GM19239 (cell line): ENCODE measurements at places on chromosomes 12 and 14.

DNA sequence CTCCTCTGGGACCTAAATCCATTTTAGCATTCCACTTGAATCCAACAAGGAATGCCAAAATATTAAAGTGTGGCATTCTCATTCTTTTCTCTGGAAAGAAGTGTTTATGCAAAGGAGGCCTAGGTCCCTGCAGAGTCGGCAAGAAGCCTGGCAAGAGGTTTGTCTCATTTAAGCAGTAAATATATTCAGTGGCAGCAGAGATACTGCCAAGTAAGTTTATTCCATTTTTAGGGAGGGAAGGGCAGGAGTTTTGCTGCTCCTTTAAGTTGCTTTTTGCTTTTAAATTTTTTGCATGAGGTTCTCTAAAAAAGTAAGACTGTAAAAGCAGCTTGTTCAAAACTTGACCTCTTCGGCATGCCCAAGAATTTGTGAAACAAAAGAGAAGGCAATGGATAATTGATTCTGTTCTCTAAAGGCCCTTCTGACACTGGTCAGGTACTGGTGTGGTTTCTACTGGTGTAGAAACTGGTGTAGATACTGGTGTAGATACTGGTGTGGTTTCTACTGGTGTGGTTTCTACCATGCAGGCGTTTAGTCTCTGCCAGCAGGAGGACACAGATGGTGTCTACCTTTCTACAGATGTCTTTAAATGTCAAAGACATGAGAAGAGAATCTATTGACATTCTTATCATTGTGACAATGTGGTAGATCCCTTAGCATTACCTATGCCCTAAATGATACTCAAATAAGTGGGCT is 107.3 kb downstream of the SAMD4A start:
- peak; percentile 15 for DNase-seq

DNA sequence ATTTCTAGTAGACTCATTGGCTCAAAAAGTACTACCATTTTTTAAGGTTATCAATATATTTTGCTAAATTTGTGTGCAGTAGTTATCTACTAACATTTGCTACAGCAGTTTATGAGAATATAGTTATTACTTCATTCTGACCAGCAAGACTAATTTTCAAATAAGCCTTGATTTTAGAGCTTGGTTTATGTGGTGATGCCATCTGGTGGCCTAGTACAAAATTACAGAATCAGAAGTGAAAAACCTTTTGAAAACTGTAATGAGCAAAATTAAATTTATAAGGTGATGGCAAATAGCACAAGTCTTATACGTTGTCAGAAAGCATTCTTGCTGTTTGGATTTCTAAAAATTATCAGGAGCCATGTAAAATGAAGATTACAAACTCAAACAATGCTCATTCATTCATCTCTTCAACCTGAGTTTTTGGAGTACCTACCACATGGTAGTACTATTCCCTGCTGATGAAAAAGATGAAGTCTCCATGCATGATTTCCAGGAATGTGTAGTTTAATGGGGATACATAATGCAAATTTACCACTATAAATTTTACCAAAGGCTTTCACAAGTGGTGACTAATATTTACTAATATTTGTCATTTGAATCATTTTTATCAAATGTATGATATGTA is 51.0 kb downstream of the MAGOHB start:
- no peak for DNase-seq

GRCh38 chr14:65958664-65959562 is 527.3 kb upstream of the CCDC196 start:
- no peak for DNase-seq

DNA sequence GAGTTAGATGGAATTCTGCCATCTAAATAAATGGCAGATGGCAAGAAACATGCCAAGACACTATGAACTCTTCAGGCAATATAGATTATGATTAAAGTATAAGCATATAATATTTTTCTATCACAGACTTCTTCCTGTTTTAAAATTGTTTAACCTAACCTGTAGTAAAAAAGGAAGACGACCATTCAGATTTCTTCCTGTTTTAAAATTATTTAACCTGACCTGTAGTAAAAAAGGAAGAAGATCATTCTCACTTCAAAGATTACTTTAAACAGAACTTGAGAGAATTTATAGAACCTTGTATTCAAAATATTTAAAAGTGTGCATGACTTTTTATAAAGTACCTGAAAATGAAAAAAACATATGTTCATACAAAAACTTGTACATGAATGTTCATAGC is 63.5 kb downstream of the RPS6KA5 start:
- DNase-seq = no peak

GRCh38 chr12:106645074-106645421 is 62.2 kb downstream of the RFX4 start:
- no peak for DNase-seq
